ENCODE measurements at places on chromosomes 2 and 18. TPM values are rescaled to one million over a fixed set of nuclear protein-coding genes. Genes with fewer than 3 reads are reported as not detected.

CPLX4 gene
- not detected for total RNA-seq

GRCh38 chr2:68536000-68536399, 68.6 kb downstream of the APLF start:
- no peak for DNase-seq

CDH2 gene
- not detected for total RNA-seq

ALPP gene
- not detected for total RNA-seq

GALNT5 gene
- total RNA-seq = not detected

IL1A gene
- not detected for total RNA-seq

DNA sequence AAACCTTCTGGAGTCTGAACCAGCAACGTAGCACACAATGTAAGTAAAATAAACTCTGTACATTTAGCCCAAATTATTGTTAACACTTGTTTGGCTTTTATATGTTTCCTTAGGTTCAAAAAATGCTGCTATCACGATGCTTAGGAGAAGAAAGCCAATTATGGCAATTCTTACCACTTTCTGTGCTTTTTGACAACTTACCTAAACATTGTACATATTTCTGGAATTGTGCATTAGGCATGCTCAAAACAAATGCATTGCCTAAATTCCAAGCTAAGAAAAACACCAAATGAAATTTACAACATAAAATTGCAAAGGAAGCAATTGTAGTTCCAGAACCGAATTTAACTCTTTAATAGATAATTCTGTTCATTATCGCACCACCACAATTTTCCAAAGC, 585.6 kb upstream of the DSEL start:
- no peak for DNase-seq

- DNase-seq = no peak
These were observed 52.0 kb downstream of the FBXO36 start for GRCh38 chr2:229974266-229974665.

DNA sequence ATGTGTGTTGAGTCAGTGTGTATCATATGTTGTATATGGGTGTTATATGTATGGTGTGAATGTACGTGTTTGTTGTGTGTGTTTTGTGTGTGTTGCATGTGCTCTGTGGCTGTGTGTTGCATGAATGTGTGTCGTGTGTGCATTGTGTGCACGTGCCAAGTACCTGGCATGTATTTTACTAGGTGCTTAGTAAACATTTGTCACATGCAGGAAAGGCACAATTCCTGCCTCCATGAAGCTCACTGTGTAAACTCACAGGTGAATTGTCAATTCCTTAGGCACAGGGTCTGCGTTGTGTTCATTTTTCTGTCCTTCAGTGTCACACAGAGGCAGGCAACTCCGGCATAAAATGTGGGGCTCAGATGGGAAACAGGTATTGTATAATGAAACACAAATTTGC, 22.3 kb upstream of the IL1R1 start:
- DNase-seq = no peak

DNA sequence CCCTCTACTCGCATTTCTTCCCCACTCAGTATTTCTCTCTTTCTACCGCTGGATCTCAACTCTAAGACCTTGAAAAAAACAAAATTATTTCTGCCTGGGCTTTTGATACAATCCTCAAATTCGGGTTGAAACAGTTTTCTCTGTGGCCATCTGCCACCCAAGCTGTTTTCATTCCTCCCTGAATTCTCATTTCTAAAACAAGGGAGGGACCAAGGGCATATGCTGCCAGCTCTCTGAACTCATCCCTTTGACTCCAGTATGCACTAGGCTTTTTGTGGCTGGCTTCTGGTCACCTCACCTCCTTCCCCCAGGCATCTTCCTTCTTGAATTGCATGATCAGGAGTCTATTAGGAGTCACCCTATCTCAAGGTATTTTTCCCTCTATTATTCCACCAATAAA, 49.5 kb downstream of the CCDC148 start:
- no peak for DNase-seq

GRCh38 chr2:238898534-238899281, 50.8 kb downstream of the TWIST2 start:
- DNase-seq = no peak

GRCh38 chr18:7152440-7152839, 34.8 kb upstream of the LAMA1 start:
- no peak for DNase-seq

Data from naive thymus-derived CD8-positive, alpha-beta T cell (primary cell).